ENCODE measurements at places on chromosomes 6 and 20.
A peak's percentile ranks its signal among the peaks of the same experiment; 100 is the strongest.

GRCh38 chr6:85278466-85279035 lies 171.3 kb upstream of the NT5E start:
- DNase-seq: no peak

DNA sequence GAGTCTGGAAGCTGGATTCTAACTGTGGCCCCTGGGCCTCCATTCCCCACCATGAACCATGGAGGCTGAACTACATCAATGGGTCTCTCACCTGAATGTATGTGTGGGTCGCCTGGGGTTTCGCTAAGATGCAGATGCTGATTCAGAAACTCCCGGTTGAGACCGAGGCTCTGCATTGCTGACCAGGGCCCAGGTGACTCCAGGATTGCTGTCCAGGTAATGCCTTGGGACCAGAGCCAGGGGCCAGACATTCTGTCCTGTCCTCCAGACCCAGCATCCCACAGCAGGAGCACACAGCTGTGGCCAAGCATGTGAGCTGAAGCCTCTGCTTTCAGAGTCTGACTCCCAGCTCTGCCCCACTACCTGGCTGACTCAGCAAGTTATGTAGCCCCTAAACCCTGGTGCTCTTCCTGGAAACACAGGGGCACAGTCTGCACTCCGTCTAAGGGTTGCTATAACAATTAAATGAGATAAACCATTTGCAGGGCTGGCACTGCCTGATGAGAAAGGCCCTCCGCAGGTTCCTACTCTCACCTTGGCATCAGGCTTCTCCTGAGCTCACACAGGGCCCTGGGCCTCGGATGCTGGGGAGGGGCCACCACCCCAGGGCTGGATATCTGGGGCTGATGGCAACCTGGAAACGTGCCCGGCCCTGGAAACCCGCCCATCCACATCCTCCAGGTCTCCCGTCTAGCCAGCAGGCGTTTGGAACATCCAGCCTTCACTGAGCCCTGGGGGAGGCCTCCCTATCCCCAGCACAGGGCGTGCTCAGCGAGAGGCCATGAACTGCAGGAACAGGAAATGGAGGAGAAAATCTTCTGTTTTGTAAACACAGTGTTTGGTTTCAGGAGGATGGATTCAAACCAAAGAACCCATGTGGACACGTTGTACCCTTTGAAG lies 175.7 kb downstream of the DLL1 start:
- DNase-seq: no peak

- no peak for DNase-seq
Observed at GRCh38 chr6:33896391-33897188, 92.8 kb upstream of the MLN start.

GRCh38 chr20:22411627-22412450 lies 172.5 kb downstream of the FOXA2 start:
- no peak for DNase-seq

DNA sequence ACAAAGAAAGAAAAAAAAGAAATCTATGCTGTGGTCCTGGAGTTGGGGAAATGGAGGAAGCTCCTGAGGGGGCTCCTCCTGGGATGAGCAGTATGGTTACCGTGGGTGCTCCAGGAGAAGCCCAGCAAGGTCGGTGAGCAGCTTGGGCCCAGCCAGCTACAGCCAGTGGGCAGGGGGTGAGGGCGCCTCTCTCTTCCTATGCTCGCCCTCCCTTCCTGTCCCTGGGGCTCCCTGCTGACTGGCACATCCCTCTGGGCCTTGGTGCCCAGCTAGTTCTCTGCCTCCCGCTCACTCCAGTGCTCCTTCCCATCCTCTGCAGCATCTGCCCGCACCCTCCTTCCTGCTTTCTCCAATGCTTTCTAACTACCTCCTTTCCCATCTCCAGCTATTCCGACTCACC lies 16.6 kb downstream of the CD40 start:
- DNase-seq: no peak

- DNase-seq: no peak
Observed at GRCh38 chr6:33790379-33790778, 1.4 kb upstream of the LEMD2 start.

- no peak for DNase-seq
Observed at GRCh38 chr20:5416086-5416485, 99.3 kb upstream of the PROKR2 start.

- no peak for DNase-seq
Observed at GRCh38 chr20:25360631-25361286, 29.9 kb downstream of the ABHD12 start.

DNA sequence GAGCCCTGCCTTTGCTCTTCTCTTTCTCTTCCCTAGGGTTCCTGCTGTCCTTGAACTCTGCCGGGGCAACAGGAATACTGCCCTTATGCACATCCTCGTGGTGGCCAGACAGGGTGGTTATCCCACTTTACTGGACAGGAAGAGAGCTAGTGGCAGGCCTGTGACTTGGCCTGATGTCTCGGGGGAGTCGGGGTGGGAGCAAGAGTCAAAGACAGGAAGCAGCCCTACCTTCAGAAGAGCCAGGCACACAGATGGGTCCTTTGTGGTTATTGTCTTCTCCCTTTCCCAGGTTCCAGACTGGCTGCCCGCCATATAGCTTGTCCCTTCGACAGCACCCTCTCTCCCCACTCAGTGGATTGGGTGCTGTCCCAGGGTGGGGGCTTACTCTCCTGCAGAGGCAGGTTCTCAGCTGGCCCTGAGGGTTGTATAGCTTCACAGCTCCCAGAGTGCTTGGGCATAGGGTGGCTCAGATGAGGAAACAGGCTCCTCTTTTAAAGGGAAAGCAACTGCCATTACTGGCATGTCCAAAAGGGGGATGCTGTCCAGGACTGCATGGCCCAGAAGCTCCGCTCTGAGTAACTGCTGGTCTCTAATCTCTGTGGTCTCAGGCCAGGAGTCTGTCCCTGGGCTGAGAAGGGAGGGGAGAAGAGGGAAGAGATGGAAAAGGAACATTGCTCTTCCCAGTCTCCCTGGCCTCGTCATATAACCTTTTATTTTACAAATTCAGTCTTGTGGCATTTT lies 17.3 kb downstream of the PLCG1 start:
- no peak for DNase-seq

GRCh38 chr6:116034327-116034726 lies 26.4 kb downstream of the FRK start:
- no peak for DNase-seq

DNA sequence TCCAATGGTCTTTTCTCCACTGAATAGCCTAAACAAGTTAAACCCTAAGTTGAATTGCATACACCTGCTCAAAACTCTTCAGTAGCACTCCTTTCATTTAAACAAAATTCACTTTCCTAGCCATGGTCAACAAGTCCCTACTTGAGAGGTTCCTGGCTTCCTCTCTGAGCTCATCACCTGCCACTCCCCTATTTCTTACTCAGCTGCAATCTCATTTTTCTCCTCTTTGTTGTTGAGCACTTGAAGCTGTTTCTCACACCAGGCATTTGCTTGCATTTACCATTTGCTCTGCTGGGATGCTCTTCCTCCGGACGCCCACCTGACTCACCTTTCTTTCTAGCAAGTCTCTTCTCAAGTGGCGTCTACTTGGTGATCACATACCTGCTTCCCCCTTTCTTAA lies 38.5 kb downstream of the EDN1 start:
- no peak for DNase-seq

DNA sequence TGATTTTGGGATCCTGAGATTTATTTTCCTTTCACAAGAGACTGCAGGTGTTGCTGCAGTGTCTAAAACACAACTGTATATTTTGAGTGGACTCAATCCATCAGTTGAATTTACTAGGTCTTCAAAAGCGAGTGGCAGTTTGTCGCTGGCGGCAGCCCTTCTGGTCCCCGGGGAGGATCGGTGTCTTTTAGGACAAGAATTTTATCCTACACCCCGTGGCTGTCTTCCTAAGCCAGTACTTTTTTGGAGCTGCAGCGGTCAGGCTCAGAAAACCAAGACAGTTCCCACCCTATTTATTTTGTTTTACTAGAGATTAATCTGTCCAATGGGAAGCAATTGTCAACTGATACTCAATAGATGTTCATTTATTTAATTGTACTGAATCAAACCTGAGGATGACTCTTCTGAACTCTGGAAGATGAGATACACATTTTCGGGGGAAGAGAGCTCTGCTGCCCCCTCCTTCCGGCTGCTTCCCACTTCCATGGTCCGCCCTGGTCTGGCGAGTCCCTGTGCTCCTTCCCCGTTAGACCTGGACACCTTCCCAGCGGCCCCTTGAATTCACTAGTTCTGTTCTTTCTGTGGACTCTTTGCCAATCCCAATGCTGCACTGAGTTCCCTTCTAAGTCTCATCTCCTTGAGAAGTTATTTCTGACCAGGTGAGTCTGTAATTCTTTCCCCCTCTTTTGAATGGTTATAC lies 90.6 kb downstream of the ERMARD start:
- DNase-seq: no peak

GRCh38 chr6:99458319-99458718 lies 33.2 kb upstream of the PNISR start:
- no peak for DNase-seq

GRCh38 chr20:25294459-25295385 lies 46.8 kb downstream of the PYGB start:
- peak; percentile 78 for DNase-seq

DNA sequence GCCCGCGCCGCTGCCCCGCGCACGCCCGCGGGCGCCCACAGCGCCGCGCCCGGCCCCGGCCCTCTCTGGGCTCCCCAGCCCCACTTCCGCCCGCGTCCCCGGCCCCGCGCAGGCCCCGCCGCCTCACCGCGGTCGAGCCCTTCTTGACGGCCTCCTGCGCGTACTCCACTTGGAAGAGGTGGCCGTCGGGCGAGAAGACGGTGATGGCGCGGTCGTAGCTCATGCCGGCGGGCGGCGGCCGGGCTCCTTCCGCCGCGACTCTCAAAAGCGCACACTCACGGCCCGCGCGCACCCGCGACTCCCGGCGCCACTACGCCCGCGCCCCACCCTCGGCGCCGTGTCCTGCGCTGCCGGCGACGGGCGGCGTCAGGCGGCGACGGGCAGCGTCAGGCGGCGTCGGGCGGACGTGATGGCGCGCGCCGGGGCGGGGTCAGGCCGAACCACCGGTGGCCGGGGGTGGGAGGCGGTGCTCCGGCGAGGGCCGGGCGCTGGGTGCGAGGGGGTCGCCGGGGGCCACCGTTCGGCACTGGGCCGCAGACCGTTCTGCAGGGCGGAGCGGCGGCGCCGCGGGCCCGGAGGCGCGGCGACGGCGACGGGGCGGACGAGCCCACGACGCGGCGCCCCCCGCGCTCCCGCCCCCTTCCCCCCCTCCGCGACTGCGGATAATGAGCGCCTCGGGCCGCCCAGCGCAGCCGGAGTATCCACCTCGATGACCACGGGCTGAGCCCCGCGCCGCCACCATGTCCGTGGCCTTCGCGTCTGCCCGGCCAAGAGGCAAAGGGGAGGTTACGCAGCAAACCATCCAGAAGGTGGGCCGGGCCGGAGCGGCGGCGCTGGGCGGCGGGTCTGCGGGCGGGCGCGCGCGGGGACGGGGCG lies at the start of the genes PSMA7 and SS18L1:
Gene PSMA7, minus strand, starts transcription at position 314 of the 876 bp plus-strand sequence. Its CDS starts 91 bp downstream, at position 223.
Gene SS18L1, plus strand, starts transcription at position 689 of the 876 bp plus-strand sequence. Its CDS starts 52 bp downstream, at position 741.
- peak; percentile 91 for DNase-seq

DNA sequence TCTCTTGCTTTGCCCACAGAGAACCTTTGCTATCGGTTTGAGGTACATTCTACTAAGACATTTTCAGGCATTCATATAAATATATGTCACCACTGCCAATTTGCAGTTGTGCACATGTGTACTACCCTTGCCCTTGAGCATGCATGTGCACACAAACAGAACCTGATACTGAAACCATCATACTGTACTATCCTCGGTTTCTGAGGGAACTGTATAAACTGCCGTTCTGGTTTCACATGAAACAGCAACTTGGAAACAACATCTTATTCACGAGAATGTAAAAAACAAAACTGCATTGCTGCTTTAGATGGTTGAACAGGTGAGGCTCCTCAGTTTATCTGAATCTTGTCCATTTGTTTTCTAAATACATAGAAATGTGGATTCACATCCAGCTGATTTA lies 151.2 kb upstream of the TMEM170B start:
- DNase-seq: no peak

DNA sequence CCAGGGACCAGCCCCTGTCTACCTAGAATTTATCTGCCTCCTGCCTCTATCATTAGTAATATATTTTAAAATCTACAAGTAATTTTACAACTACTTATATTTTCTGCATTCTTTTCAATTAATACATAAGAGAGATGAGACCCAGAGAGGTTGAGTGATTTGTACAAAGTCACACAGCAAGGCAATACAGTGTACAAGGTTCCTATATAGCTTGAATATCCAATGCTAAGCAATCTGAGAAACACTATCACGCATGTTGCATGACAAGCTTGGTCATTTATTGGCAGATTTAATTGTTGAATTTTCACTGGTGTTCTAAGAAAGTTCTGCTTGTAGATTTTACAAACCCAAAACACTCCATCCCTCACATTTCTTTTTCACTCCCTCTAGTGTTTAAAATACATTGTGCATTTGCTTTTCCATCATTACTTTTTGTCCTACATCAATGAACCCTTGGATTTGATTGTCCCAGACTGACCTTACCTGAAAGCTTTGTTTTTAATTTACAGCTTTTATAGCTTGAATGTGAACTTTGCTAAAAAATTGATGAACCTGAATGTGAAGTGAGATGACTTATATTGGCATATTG lies 520.9 kb upstream of the CITED2 start:
- DNase-seq: no peak

DNA sequence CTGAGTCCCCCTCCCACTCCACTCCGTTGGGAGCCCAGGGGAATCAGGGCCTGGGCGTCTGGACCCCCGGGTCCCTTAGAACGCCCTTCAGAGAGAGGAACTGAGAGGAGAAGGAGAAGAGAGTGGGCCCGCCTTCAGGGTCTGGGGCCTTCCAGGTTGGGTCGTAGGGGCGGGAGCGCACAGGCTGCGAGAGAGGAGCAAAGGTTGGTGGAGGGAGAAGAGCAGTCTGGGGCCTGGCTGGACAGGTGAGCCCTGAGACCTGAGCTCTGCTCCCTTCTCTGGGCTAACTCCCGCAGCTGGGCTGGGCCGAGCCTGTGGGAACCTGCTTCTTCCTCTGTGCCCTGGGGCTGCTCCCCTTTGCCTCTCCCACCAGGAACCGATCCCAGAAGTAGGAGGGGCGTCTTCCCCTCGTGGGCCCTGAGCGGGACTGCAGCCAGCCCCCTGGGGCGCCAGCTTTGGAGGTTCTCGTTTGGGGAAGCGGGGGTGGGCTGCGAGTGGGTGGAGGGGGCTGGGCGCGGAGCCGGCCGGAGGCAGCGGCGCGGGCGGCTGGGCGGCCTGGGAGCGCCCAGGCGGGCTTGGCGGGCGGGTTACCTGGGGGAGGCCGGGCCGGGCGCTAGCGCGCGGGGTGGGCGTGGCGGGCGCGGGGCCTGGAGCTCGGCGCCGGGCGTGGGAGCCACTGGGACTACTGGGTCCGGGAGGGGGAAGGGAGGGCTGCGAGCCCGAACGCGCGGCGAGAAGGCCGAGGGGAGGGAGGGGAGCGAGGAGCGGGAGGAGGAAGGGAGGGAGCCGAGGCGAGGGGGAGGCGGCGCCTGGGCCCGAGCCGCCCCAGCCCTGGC lies at the start of gene DDR1:
Gene DDR1, plus strand, starts transcription at position 835 of the 836 bp plus-strand sequence. CDS start 4,211 bp downstream, outside the sequence.
- peak; percentile 73 for DNase-seq

GRCh38 chr20:32296819-32297420 lies 19.5 kb downstream of the KIF3B start:
- no peak for DNase-seq

DNA sequence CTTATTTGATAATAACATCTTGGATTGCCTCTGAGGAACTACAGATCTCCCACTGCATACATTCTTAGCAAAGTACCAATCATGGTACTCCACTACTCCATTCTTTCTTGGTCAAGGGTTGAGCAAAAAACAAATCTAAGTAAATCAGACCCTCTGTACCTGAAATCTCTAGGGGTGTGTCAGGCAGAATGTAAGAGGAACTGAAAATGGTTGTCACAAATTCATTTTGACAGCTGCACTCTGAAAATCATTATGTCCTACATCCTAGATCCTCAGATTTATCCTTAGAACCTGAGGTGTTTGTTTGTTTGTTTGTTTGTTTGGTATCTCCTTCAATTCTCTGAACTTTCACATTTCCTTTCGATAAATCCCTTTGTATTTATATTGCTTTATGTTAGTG lies 433.2 kb upstream of the BTBD3 start:
- DNase-seq: no peak

GRCh38 chr20:33304046-33304445 lies 21.0 kb downstream of the BPIFB1 start:
- DNase-seq: no peak

Data from CD4-positive, alpha-beta T cell treated with Interleukin-17A for 4 hours (primary cell).